ENCODE measurements at places on chromosomes 12 and 14.
A peak's percentile ranks its signal among the peaks of the same experiment; 100 is the strongest.

DNA sequence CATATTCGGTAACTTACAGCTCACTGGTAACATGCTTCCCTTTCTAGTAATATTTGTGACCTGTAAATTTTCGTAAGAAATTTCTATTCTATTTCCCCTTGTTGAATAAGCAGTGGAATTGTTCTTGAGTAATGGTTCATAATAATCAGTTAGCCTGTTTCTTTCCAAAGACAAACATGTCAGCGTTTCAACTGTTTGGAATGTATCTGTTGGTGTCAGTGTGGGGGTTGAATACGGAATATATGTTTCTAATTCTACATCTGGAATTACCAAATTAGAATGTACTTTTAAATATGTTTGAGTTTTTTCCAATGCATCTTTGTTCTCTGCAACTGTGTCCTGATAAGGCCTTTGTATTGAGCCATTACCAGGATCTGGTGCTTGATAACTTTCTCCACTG, 2.0 kb downstream of the BBS10 start:
- no peak for DNase-seq

DNA sequence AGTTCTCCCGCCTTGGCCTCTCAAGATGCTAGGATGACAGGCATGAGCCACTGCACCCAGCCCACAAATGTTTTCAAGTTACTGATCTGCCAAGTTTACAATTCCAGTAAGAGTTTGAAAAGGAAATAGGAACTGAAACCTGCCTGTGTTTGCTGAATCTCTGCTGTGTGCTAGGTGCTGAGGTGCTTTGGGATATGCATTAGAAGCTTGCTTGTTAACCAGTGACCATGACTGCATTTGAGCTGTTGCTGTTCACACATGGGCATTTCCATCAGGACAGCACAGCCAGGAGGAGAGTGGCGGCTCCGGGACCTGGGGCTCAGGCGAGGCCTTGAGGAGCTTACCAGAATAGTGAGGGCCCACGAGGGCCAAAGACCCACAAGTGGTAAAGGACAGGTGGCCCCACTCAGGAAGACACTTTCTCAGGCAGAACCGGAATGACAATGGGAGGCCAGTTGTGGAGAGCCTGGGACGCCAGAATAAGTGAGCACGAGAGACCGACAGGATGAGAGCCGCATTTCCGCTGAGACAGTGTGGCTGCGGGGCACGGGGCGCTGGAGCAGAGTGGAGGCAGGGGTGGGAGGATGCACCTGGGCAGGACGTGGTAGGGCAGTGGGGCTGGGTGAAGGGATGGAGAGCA, 54.5 kb upstream of the MMP17 start:
- DNase-seq, result no peak

DNA sequence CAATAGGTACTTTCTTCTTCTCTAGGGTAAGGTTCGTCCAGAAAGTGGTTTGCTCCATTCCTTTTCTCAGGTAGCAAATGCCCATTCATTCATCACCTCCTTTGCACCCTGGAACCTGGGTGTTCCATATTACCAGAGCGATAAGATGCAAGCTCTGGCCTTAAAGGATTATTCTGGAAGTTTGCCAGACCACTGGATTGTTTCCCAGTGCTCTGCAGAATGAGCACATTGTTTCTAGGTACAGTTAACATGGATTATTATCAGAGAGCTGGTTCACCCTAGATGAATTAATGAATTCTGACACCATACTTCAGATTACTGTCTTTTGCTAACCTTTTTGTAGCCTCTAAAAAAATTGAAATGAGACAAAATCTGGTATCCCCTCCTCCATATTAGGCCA, 170.9 kb upstream of the BMP4 start:
- DNase-seq, result no peak

GRCh38 chr14:55450539-55450938, 10.1 kb upstream of the TBPL2 start:
- DNase-seq, result no peak

GRCh38 chr12:52244615-52244994, 11.6 kb downstream of the KRT7 start:
- DNase-seq, result no peak

- DNase-seq, result no peak
Observed at GRCh38 chr12:68587448-68587873, 23.2 kb upstream of the RAP1B start.

DNA sequence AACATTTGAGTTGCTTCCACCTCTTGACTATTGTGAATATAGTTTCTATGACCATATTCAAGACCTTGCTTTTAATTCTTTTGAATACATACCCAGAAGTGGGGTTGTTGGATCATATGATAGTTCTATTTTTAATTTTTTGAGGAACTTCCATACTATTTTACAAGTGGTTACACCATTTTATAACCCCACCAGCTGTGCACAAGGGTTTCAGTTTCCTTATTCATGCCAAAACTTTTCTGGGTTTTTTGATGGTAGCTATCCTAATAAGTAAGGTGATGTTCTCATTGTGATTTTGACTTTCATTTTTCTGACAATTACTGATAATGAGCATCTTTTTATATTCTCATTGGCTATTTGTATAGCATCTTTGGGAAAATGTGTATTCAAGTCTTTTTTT, 109.4 kb upstream of the GARIN2 start:
- no peak for DNase-seq

DNA sequence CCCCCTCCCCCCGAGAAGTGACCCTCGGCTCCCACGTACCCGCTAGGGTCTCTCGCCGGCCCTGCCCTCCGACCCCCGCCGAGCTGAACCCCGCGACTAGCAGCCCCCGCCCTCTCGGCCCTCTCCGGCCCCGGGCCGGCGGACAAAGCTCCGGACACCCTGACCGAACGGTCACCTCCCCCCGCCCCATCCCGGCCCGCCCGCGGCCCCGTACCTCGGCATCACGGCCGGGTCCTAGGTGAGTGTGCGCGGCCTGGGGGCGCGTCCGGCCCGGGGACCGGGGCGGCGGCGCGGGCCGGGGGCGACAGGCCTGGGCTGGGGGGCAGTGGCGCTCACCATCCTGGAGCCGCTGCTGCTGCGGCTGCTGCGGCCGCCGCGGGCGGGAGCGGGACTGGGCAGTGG, at the start of gene FIGNL2:
Gene FIGNL2, minus strand, starts transcription at position 393 of the 402 bp plus-strand sequence. CDS start 26,305 bp downstream, outside the sequence.
- no peak for DNase-seq

- no peak for DNase-seq
Observed at GRCh38 chr12:33587784-33588712, 148.4 kb upstream of the SYT10 start.

DNA sequence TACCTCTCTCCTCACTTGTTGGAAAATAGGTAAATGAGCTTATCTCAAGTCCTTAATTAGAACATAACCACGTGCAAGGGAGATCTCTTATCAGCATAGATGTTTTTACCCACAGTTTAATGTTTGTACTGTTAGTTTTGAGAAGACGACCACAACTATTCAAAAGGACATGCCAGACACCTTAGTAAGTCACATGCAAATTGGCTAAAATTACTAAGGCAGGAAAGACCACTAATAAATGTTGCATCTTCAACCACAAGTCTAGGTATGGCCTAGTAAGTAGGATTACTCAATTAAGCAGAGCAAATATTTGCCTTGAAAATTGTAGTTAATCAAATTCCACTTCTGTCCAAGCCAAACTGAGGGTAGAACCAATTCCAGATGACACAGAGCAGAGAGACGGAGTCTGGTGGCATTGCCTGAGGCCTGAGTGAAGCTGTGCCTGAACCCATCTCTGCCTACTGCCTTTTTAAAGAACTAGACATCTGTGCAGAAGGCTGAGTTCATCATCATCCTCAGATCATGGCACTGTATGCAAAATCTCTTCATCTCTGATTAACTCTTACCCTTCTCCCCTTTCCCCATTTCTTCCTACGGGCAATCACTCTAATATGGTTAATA, 29.7 kb upstream of the CHST11 start:
- DNase-seq, result no peak

DNA sequence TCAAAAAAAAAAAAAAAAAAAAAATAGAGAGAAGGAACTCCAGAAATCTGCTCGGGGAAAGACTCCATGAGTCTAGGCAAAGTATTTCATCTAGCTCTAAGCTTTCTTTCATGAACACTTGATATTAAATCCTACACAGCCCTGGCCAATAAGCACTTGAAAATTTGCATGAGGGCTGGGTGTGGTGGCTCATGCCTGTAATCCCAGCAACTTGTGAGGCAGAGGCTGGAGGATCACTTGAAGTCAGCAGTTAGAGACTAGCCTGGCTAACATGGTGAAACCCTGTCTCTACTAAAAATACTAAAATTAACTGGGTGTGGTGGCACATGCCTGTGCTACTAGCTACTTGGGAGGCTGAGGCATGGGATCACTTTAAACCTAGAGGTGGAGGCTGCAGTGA, 13.1 kb upstream of the METAP2 start:
- no peak for DNase-seq

GRCh38 chr14:100305324-100306100, 732 bp downstream of the SLC25A29 start:
- peak; percentile 60 for DNase-seq

GRCh38 chr12:1357171-1357570, 237.2 kb downstream of the FBXL14 start:
- no peak for DNase-seq

GRCh38 chr12:13119826-13120225, 16.4 kb upstream of the GSG1 start:
- DNase-seq, result no peak

- DNase-seq, result no peak
Observed at GRCh38 chr12:12714276-12715021, 2.7 kb upstream of the CDKN1B start.

- no peak for DNase-seq
Observed at GRCh38 chr12:104050436-104050835, 449 bp upstream of the GLT8D2 start.

GRCh38 chr14:87813211-87813610, 179.8 kb downstream of the GALC start:
- no peak for DNase-seq

GRCh38 chr12:123859035-123859434, 96.9 kb downstream of the DNAH10 start:
- DNase-seq, result no peak

DNA sequence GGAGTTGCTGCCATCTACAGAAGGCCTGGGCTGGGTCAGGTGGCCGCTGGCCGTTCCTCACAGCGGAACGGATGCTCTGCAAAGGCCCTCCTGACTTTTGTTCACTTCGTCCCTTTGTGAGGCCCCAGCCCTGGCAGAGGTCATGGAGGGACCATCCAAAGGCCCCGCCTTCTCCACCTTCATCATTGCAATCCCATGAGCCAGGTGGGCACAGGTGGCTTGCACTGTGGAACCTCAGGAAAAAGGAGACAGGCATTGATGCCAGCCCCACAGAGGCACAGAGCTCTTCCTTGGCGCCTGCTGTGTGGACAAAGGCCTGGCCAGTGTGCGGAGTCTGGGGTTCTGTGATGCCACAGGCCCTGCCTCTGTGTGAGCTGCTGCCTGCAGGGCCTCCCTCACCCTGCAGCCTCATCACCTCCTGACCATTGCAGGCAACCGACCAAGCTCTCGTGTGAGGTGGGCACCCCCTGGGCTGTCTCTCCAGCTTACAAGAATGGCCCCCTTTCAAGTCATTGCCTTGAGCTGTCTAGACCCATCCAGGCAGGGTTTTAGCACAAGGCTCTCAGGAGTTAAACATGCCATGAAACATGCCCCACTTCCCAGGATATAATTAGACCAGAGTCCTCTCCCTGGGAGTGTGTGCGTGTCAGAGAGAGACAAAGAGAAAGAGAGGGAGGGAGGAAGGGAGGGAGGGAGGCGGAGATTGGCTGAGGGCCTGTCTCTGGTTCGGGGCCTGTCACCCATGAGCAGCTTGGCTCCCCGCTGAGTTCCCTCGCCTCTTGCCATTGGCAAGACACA, 19.3 kb downstream of the NFKBIA start:
- DNase-seq, result no peak

DNA sequence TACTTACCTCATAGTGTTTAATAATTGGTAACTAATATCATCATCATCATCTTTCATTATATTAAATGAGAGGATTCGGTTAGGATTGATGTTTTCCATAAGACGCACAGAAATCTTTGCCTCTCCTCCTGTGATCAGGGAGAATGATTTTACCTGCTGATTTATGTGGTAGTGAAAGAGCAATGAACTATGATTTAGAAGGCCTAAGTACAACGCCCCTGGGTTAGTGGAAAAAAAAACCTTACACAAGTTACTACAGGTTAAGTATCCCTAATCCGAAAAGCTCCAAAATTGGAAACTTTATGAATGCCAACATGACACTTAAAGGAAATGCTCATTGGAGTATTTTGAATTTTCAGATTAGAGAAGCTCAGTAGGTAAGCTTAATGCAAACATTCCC, 55.8 kb downstream of the ARID2 start:
- DNase-seq, result no peak

- DNase-seq, result no peak
Observed at GRCh38 chr14:72433511-72433910, 460.4 kb downstream of the DPF3 start.

DNA sequence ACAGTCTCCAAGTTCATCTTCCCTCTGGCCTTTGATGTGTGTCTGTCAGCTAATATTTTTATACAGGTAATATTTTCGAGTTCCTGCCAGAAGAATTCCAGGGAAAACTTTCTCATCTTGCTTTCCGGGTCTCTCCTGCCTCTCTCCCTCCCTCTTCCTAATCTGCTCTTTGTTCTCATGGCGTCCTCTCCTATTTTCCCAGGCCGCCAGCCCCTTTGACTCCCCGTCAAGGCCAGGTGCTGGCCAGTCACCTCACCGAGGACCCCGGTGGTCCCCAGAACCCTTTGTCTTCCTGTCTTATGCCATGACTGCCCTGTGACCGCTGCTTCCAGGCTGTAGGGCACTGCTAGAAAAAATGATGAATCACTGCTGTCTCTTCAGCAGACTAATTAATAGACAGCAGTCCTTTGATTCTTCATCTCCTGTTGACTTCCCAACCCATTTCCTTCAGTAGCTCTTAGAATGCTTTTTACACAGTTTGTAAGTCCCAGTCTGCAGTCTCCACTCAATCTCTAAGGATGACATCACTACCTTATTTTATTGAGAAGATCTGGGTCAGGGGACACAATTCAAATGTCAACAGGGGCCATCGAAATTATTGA, 40.7 kb downstream of the PPFIBP1 start:
- no peak for DNase-seq

All from stimulated activated CD8-positive, alpha-beta memory T cell treated with anti-CD3 and anti-CD28 coated beads, Interleukin-12 subunit alpha, Interleukin-12 subunit beta, amount 100 ng/mL, for 4 hours (primary cell).